Lower leg skin (tissue), 4 donors: ENCODE measurements at places on chromosomes 2 and 18. TPM values are rescaled to one million over a fixed set of nuclear protein-coding genes. Genes with fewer than 3 reads are reported as not detected.

CLIP4 gene
- total RNA-seq, result 82.2 TPM

CRACDL gene
- 15.8 TPM for total RNA-seq

TGFA gene
- 65.1 TPM for total RNA-seq

FAM117B gene
- 16.7 TPM for total RNA-seq

CHN1 gene
- 3.2 TPM for total RNA-seq

CCDC68 gene
- 1.5 TPM for total RNA-seq

C1QL2 gene
- total RNA-seq, result 0.22 TPM

INPP5D gene
- 8.6 TPM for total RNA-seq

STPG4 gene
- total RNA-seq, result not detected

FAHD2B gene
- 12.9 TPM for total RNA-seq

EVA1A gene
- 6.6 TPM for total RNA-seq

ITGA4 gene
- 3.3 TPM for total RNA-seq

ZNF2 gene
- 2.9 TPM for total RNA-seq

LYG2 gene
- total RNA-seq, result not detected

DPYSL5 gene
- total RNA-seq, result not detected

SLC23A3 gene
- total RNA-seq, result 4.4 TPM

DCDC2C gene
- not detected for total RNA-seq

GALNT3 gene
- total RNA-seq, result 30.9 TPM

KCNG2 gene
- total RNA-seq, result not detected

TMEFF2 gene
- 0.16 TPM for total RNA-seq

GAREM2 gene
- total RNA-seq, result 0.32 TPM

AAK1 gene
- total RNA-seq, result 24.5 TPM

CXCR1 gene
- total RNA-seq, result not detected

DNAH7 gene
- 0.08 TPM for total RNA-seq

ADD2 gene
- total RNA-seq, result 0.66 TPM

FER1L5 gene
- not detected for total RNA-seq

PTGR3 gene
- total RNA-seq, result 28.1 TPM

SLC19A3 gene
- 0.47 TPM for total RNA-seq

FEV gene
- total RNA-seq, result not detected

FIGN gene
- total RNA-seq, result 1.8 TPM

TMEM163 gene
- not detected for total RNA-seq

GATA6 gene
- total RNA-seq, result 5.0 TPM

STRN gene
- 34.4 TPM for total RNA-seq

AQP12A gene
- not detected for total RNA-seq

SAG gene
- not detected for total RNA-seq

OTOF gene
- 0.49 TPM for total RNA-seq

AMER3 gene
- total RNA-seq, result not detected

GPR35 gene
- total RNA-seq, result 2.8 TPM

UBE2F gene
- 32.9 TPM for total RNA-seq

CRYBA2 gene
- not detected for total RNA-seq

GPBAR1 gene
- total RNA-seq, result 0.34 TPM

CAVIN2 gene
- 6.7 TPM for total RNA-seq

ONECUT2 gene
- not detected for total RNA-seq

AKAIN1 gene
- not detected for total RNA-seq

DNAJC5G gene
- not detected for total RNA-seq

CD302 gene
- total RNA-seq, result 24.8 TPM

FNDC4 gene
- 3.2 TPM for total RNA-seq

CHRND gene
- not detected for total RNA-seq

RIT2 gene
- total RNA-seq, result not detected

LIMS3 gene
- total RNA-seq, result not detected

LRRC30 gene
- not detected for total RNA-seq

SULT1C4 gene
- total RNA-seq, result 0.17 TPM

EMILIN1 gene
- 9.4 TPM for total RNA-seq

TRMT61B gene
- 7.9 TPM for total RNA-seq

CFAP65 gene
- total RNA-seq, result not detected

TRIM43 gene
- not detected for total RNA-seq

UPP2 gene
- not detected for total RNA-seq

MRPL30 gene
- total RNA-seq, result 33.0 TPM
